ENCODE measurements at places on chromosomes 11 and 22.

DNA sequence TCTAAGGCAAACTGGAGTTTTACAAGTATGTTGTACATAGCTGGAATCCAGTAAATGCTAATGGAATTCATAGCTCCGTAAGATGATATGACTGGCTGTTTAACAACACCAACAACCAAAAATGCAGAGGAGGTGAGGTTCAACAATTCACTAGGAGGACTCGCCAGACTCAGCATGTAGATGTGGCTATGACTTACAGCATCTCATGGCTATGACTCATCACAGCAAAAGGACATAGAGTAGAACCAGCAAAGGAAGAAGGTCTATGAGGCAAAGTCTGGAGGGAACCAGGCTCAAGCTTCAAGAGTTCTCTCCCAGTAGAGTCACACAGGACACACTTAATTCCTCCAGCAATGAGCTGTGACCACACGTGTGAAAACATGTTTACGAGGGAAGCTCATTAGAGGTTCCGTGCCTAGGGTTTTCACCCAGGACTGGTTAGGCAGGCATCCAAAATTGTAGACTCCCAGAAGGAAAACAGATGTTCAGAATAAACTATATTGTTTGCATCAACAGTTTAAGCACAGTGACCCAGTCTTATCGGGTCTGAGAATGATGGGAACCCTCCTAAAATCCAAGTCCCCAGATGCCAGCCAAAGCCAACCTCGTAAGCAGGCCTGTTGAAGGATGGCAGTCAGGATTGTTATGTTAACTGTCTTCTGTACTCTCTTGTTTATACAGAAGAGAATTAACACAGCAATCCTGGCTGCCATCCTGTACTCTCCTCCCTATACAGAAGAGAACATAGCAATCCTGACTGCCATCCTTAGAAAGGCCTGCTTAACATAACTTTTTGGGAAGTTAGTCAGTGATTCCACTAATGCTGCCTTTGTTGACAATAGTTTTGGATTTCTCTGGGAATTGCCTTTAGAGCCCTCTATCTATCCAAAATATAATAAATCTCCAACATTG is 116.6 kb downstream of the LARGE1 start:
- DNase-seq: no peak

- DNase-seq: no peak
Observed at GRCh38 chr22:33835265-33835664, 85.0 kb downstream of the LARGE1 start.

DNA sequence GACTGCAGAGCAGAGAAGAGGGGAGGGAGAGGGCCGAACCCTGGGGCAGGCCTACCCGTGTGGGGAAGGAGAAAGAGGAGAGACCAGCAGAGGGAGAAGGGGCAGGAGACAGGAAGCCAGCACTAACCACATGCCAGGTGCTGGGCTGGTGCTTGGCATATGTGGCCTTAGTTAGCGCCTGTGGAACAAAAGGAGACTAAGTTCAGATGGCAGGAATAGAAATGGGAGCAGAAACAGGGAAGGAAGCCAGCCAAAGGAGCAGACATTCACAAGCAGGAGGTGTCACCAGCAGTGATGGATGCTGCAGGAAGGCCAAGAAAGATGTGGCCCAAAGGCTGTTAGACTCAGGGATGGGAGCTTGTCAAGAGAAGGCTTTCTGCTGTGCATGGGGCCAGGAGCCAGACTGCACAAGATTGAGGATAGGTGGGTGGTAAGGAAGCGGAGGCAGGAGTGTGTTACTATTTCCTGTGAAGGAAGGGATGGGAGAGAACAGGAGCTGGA is 26.7 kb downstream of the TREH start:
- no peak for DNase-seq

DNA sequence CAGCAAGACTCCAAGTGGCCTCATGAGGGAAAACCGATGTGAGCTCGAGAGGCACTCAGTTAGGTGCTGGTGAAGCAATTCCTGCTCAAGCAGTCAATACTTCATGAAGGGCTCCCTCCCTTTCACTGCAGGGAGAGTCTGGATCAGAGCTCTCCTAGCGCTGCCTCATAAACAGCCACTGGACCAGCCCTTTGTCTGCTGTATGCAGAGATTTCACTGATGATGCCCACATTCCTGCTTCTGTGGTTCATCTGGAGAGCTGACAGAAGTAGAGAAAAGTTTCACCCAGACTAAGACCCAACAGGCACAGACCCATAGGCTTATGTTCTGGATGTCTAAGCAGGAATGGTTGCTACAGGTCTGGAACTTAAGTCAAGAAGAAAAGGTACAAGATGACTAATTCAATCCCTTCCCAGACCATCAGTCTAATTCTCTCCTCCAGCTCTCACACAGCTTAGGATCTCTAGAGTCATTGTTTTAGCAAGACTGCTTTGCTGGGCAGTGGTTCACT is 4.0 kb downstream of the UCP2 start:
- DNase-seq: no peak

DNA sequence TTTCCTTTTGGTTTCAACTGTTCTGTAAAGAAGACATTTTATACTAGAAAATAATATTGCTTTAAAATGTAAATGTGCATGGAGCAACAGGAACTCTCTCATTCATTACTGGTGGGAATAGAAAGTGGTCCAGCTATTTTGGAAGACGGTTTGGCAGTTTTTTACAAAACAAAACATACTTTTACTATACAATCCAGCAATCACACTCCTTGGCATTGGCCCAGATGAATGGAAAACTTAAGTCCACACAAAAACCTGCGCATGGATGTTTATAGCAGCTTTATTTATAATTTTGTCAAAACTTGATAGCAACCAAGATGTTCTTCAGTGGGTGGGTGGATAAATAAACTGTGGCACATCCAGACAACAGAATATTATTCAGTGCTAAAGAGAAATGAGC is 49.9 kb upstream of the SEPTIN5 start:
- no peak for DNase-seq

- DNase-seq: no peak
Observed at GRCh38 chr22:47016631-47017030, 254.2 kb downstream of the TBC1D22A start.

- DNase-seq: no peak
Observed at GRCh38 chr22:36201630-36202319, at the start of gene APOL4. Gene APOL4 (minus strand): TSS chr22:36201809. CDS start chr22:36201734, 75 bp downstream.

GRCh38 chr22:37661160-37661924 is 2.8 kb downstream of the PDXP start:
- peak; percentile 72 for DNase-seq

- DNase-seq: no peak
Observed at GRCh38 chr11:62985041-62985750, 429 bp upstream of the SLC22A6 start.

GRCh38 chr22:46172522-46173110 is 22.3 kb downstream of the PPARA start:
- DNase-seq: no peak

DNA sequence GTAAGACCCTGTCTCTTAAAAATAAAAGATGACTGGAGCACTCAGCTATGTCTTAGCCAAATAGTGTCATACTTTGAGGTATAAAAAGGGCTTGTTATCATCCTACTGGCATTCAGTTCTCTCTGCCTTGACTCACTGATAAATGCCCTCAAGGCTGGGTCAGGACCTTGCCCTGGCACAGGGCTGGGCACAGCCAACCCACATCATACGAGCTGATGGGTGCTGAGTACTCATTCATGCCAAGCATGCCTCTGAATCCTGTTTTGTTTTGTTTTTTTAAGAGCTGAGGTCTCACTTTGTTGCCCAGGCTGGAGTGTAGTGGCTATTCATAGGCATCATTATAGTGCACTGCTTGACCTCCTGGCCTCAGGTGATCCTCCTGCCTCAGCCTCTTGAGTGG is 1.9 kb downstream of the SMTNL1 start:
- no peak for DNase-seq

DNA sequence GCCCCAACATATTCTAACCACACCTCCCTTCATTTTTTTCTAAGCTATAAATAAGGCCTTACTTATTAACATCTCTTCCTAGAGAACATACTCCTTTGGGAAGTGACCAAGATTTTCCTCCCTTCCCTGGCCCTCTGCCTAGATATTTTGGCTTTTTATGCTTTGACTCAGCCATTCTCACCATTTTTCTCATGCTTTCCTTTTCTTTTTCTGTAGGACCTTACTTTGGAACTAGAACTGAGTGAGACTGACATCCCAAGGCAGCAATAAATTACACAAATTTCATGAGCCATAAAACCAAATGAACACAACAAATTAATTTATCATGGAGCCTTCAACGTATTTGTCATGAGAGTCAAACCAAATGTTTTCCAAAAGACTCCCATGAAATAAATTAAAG is 142.7 kb upstream of the CTSC start:
- no peak for DNase-seq

GRCh38 chr11:119782739-119783072 is 53.7 kb upstream of the NECTIN1 start:
- DNase-seq: no peak

- DNase-seq: no peak
Observed at GRCh38 chr22:40560994-40561515, 75.5 kb downstream of the MRTFA start.

DNA sequence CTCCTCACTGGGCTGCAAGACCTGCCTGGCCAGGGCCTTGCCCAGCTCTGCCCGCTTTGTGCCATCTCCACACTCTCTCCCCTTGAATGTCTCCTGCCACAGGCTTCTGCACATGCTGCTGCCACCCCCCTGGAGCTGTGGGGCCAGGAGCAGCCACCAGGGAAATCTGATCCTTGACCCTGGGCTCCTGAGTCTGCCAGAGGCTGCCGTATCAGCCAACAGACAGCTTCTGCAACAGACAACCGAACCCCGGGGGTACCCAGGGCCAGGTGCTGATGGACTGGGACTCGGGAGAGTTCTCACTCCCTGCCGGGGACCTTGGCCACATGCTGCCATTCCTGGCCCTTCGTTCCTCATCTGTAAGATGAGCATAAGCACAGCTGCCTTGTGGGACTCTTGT is 3.3 kb upstream of the PPARA start:
- DNase-seq: no peak

DNA sequence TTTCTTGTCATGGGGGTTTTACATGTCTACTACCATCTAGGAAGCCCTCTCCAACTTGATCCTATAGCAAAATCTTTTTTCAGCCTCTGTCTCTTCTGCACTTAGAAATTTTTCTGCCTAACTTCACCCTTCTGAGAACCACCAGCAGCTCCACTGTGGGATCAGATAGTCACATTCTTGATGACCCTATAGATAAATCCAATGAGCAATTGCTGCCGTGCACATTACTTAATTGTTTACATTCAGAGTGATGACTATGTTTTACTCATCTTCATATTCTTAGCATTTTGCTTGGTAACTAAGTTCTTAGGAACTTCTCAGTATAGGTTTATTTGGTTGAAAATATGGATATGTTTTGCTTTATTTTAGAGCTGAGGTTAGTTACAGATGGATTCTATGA is 12.4 kb upstream of the ETS1 start:
- no peak for DNase-seq

- DNase-seq: no peak
Observed at GRCh38 chr22:28132466-28132865, 213.4 kb upstream of the PITPNB start.

DNA sequence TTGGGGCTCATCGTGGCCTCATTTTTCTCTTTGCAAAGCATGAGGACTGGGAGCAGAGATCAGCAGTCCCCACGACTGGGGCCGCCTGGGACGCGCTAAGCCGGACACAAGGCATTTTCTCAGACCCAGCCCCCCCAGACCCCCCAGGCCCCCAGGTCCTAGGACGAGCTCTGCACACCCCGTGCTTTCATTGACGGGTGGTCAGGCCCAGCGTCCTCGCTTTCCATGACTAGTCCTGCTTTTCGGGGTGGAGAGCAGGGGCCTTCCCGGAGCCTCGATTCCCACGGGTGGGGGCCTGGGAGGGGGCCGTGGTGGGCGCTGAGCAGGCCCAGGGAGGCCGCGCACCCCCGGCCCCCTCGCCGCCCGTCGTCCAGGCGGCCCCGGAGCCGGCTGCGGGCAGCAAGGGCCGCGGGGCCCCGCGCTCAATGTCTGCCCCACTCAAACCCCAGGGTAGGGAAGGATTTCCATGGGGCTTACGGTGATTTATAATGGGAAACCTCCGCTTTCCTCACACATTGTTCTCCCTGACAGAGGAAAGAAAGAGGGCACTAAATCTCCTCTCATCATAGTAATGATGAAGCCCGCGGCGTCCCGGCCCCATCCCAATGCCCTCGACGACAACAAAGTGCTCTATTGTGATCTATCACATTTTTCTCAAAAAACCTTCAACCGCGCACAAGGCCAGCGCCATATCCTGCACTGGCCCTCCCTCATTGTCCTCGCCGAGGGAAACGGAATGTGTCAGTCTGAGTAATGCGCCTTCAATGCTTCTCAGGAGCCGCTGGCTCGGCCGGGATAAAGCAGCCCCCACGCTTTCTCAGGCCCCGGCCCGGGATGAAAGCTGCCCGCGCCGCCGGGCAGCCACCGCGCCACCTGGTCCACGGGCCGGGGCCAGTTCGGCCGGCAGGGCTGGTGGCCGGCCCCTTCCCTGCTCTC is 10.4 kb upstream of the LINC01488 start:
- no peak for DNase-seq

GRCh38 chr11:72793076-72793424 is 797 bp downstream of the STARD10 start:
- no peak for DNase-seq

- DNase-seq: no peak
Observed at GRCh38 chr22:30250039-30250565, 3.5 kb upstream of the LIF start.

GRCh38 chr11:101346591-101346990 is 217.0 kb upstream of the PGR start:
- DNase-seq: no peak

GRCh38 chr11:10322830-10323792 is 18.2 kb downstream of the ADM start:
- peak; percentile 85 for DNase-seq

- DNase-seq: no peak
Observed at GRCh38 chr11:104163100-104164027, 583 bp downstream of the PDGFD start.

- DNase-seq: no peak
Observed at GRCh38 chr11:19366992-19367709, 126.4 kb upstream of the E2F8 start.

DNA sequence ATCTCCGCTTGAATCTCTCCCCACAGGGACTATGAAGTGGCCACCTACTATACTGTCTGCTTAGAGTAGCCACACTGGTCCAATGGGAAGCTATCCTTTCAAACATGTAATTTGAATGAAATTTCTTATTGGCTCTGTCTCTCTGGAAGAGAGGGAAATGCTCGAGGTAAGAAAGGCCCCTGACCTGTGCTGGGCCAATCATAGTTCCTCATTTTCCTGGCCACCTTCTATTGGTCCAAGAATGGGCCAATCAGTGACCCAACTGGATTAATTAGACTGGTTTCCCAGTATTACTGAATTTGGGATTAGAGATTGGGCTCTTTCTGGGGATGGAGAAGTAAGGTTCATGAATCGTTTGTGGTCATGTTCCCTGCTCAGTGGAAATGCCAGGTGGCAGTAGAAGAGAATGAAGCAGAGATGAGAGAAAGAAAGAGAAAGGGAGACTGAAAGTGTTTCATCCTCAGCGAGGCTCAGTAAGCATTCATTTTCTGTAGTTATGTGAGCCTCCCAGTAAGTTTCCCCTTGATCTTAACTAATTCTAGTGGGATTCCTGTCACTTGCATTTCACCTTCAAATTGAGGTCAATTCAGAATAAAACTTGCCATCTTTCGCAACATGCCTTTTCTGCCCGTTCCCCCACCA is 8.4 kb upstream of the MMP20 start:
- no peak for DNase-seq

All from activated CD4-positive, alpha-beta T cell treated with anti-CD3 and anti-CD28 coated beads, Interleukin-2, amount 10 ng/mL, durations not matched to agents 24 days and 14 days (primary cell).